ENCODE measurements at places on chromosomes 12 and 14.

DNA sequence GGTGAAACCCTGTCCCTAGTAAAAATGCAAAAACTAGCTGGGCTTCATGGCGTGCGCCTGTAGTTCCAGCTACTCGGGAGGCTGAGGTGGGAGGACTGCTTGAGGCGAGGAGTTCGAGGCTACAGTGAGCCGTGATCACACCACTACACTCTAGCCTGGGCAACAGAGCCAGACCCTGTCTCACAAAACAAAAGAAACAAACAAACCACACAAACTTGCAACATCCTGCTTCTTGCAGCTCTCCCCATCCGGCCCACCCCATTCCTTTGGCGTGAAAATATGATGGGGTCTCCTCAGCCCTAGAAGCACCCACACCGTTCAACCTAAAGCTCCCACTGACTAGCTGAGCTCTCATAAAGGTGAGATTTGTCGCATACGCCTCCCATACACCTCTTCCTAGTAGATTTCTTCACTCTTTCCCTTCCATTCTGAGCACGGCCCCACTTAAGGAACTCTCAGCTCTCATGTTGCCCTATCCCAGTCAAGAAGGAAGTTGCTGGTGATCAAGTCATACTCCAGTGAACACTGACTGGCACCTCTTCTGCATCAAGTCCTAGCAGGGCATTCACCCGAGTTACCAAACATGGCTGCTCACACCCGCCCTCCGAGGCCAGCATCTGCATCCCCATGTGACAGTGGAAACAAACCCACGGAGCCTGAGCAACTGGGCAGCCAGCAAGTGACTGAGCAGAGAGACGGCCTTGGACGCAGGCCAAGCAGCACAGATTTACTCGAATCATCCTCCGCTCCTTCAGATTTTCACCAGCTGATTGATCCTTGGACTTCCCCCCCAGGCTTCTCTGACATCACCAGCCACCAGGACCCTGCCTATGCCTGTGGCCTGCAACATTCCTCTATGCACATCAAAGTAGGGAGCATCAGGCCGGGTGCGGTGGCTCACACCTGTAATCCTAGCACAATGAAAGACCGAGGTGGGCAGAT is 18.9 kb upstream of the CD27 start:
- DNase-seq, result no peak

- no peak for DNase-seq
These were observed 80.0 kb downstream of the DICER1 start for GRCh38 chr14:95077345-95077744.

GRCh38 chr14:71985538-71986189 is 53.4 kb downstream of the RGS6 start:
- DNase-seq, result no peak

DNA sequence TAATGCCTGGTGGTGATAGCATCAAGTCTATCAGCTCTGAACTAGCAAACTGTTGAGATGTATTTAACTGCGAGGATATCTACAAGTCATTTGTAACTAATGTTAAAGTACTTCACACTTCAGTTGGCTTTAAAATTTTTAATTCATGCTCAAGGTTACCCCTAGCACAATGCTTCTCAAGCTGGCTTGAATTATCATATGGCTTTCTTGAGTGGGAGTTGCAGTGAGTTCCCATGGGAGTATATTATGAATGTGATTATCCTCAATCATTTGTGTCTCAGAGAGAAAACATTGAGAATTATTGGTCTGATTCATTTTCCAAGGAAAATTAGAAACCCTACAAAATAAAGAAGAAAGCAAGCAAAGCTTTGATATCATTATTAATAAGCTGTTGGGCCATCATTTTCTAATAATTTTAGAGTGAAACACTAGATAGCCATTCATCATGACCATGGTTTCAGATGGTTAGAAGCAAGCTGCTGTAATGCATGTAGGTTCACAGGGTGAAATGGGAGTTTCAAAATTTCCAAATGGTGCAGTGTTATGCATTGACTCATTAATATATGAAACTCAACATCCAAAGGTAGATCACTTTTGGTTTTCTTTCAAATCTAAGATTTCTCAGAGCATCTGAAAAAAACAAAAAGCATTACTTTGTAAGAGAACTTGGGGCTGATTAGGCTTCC is 11.8 kb upstream of the KRAS start:
- DNase-seq, result no peak

DNA sequence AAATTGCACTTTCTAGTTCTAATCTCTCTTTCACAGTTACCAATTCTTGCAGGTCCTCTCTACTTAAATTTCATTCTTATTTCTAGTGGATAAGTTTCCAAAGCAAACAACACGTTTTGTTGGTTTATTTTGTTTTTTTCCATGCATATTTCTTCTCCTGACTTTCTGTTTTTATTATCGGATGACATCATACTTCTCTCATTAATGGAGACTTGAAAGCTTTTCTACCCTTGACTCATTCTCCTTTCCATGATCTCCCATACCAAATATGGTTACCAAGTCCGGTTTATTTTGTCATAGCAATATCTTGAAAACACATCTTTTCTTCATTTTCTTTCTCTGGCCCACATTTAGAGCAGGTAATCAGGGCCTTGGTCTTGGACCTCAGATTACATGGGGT is 796.5 kb downstream of the GALC start:
- DNase-seq, result no peak

GRCh38 chr14:21057803-21058675 is at the start of gene RNASE8:
TSS of gene RNASE8 (plus strand) at chr14:21057822. CDS start at chr14:21057893, 71 bp downstream.
- no peak for DNase-seq

Data from fibroblast of skin of left biceps (primary cell).